Ovary (tissue), 10 donors: ENCODE measurements at places on chromosomes 2 and 18. TPM values are rescaled to one million over a fixed set of nuclear protein-coding genes. Genes with fewer than 3 reads are reported as not detected.

DNA sequence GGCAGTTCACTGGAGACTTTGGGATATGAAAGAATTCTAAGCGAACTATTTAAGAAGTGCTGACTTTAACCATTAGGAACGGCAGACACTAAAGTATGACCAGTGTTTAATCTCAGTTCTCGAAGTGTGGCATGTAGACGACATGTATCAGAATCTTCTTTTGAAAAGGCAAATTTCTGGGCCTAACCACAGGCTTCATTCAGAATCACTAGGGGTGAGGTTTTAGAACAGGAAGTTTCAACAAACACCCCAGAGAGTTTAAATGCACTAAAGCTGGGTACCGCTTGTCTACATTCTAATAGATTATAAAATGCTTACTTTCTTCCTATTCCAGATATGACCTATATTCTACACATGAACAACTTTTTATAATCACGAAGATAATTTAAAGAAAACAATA, 180.3 kb downstream of the ANKRD44 start:
- no peaks in the 10 kb centered on the region for H3K4me1 ChIP-seq
- no peak overlapping the region for H3K4me3 ChIP-seq
- H3K27me3 ChIP-seq = no peaks in the 10 kb centered on the region
- H3K27ac ChIP-seq = no peak overlapping the region

DNA sequence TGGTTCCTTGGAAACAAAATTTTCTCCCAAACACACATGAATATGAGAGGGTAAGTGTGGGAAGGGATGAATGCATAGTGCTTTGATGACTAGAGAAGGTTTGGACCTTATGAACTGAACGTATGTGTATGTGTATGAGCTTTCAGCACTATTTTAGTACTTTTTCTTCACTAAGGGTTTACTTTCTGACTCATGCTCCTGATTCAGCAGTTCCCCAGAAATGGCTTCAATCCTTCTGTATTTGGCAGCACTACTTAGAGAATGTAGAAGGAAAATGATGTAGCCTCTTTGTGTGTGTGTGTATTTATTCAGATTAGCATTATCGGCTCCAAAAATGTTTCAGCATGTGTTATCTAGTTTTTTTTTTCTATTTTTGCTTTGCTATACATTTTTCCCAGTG, 22.2 kb downstream of the KCNJ3 start:
- no peaks in the 10 kb centered on the region for H3K27me3 ChIP-seq
- no peaks in the 10 kb centered on the region for H3K36me3 ChIP-seq
- no peaks in the 10 kb centered on the region for H3K4me1 ChIP-seq
- H3K4me3 ChIP-seq = no peak overlapping the region
- H3K27ac ChIP-seq = no peak overlapping the region
- DNase-seq = no peak

GRCh38 chr2:20797096-20797495, 25.8 kb downstream of the LDAH start:
- no peak overlapping the region for H3K27ac ChIP-seq
- H3K4me3 ChIP-seq = no peak overlapping the region
- H3K27me3 ChIP-seq = no peaks in the 10 kb centered on the region
- no peaks in the 10 kb centered on the region for H3K4me1 ChIP-seq

- no peak overlapping the region for H3K27ac ChIP-seq
- H3K36me3 ChIP-seq = no peaks in the 10 kb centered on the region
- H3K4me3 ChIP-seq = no peak overlapping the region
Observed at GRCh38 chr2:127986548-127987079, 41.2 kb downstream of the SAP130 start.

GRCh38 chr18:68763083-68763482, 34.8 kb upstream of the CCDC102B start:
- no peaks in the 10 kb centered on the region for H3K36me3 ChIP-seq
- no peaks in the 10 kb centered on the region for H3K4me1 ChIP-seq
- no peak overlapping the region for H3K27ac ChIP-seq
- no peak for DNase-seq
- H3K4me3 ChIP-seq = no peak overlapping the region

DNA sequence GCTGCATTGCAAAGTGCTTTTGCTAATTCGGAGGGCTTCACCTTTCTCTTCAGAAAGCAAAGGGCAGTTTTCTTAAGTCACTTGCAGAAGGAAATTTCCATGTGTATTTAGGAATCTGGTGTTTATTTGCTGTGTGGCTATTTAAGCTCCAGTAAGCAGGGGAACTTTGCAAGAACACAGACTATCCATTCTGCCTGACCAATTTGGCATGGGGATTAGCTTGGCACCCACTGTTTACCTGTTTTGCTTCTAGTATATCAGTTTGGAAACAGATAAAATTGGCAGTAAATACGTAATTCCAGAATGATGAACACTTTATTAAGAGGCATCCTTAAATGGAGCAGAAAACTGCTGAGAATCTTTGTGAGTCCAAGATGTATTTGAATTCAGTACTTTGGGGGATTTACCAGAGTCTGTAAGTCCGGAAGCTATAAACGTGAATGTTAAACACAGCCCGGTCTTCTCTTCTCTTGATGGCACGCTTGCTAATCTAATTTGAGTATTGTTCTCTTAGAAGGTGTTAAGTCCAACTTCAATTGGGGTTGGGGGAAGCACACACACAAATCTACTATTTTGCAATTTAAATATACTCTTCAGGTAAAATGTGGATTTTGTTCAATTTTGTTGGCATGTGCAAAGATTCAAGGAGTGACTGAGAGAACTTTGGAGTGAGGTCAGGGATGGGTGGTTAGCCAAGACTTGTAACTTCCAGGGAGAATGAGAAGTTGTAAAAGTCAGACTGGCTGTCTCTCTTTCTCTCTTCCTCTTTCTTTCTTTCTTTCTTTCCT, 650 bp downstream of the ACKR3 start:
- no peaks in the 10 kb centered on the region for H3K36me3 ChIP-seq
- peak overlapping the region; percentile 22 for H3K4me3 ChIP-seq
- H3K4me1 ChIP-seq = peaks cover 2% of the 10 kb centered on the region
- DNase-seq = no peak

TUBA3D gene
- total RNA-seq = 0.67 TPM
